Stimulated activated CD8-positive, alpha-beta memory T cell treated with anti-CD3 and anti-CD28 coated beads, Interleukin-15, amount 100 ng/mL, for 24 hours (primary cell): ENCODE measurements at places on chromosomes 16 and 17.

GRCh38 chr17:78609191-78609641 is 32.0 kb upstream of the DNAH17 start:
- no peak for DNase-seq

GRCh38 chr17:17710728-17711541 is 29.7 kb downstream of the RAI1 start:
- DNase-seq: no peak

DNA sequence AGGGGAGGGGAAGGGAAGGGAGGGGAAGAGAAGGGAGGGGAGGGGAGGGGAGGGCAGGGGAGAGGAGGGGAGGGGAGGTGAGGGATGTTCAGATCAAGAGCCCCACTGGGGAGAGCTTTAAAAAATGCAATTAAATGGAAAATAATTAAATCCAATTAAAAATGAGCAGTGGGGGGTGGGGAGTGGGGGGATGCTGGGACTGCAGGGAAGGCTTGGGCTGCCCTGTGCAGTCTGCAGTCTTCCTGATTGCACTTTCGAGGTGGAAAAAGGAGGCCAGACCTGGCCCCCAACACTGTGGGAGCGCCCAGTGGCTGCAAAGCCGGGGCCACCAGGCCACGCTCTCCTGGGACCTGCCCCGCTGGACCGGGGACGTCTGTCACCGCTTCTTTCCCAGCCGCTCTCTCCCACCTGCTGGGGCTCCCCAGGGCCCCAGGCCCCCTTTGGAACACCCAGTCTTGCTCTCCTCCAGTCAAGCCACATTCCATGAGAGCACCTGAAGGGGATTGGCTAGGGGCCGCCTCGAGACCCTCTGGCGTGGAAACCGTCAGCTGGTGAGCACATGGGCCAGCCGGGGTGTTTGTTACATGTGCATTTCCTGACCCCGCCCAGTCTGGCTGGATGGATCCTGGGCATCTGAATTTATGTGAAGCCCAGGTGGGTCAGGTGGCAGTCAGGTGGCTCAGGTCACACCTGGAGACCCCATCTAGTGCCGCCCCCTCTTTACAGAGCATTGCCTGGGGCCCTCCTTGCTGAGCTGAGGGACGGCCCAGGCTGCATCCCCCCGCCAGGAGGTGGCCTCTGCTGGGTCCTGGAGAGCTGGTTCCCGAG is 37.6 kb upstream of the CBFA2T3 start:
- no peak for DNase-seq

GRCh38 chr17:45160447-45161287 is 1.0 kb upstream of the HEXIM2 start:
- DNase-seq: peak; percentile 50

GRCh38 chr17:11996722-11997146 is 541 bp downstream of the ZNF18 start:
- DNase-seq: peak; percentile 21

DNA sequence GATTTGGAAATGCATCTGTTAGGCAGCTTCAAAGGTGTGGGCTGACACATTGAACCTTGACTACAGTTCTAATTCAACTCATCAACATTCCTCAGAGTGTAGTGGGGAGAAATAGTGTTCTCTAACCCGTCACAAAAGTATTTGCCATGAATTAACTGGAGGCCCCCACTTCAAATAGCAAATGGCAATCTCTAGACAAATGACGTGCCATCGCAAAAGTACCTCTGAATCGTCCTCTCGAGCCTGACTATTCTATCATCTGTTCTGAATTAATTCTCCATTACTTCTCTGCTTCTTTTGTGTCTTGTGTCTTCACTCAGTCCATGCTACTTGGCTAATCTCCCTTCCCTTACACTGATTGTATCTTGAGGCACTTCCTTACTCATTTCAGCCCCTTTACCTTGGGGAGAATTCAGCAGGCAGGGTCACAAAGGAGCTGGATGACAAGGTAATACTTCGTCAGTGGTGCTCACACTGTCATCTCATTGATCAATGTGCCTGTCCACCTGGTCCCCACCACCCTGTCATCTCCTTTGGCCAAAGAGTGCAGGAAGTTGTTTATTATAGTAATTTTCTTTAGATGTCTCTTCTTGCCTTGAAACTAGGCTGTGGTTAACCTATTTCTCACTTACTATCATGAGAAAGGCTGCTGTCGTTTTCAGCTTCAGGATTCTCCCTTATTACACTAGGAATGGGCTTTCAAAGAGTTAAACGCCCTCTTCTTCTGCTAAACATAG is 108.4 kb downstream of the SYCE1L start:
- DNase-seq: no peak

DNA sequence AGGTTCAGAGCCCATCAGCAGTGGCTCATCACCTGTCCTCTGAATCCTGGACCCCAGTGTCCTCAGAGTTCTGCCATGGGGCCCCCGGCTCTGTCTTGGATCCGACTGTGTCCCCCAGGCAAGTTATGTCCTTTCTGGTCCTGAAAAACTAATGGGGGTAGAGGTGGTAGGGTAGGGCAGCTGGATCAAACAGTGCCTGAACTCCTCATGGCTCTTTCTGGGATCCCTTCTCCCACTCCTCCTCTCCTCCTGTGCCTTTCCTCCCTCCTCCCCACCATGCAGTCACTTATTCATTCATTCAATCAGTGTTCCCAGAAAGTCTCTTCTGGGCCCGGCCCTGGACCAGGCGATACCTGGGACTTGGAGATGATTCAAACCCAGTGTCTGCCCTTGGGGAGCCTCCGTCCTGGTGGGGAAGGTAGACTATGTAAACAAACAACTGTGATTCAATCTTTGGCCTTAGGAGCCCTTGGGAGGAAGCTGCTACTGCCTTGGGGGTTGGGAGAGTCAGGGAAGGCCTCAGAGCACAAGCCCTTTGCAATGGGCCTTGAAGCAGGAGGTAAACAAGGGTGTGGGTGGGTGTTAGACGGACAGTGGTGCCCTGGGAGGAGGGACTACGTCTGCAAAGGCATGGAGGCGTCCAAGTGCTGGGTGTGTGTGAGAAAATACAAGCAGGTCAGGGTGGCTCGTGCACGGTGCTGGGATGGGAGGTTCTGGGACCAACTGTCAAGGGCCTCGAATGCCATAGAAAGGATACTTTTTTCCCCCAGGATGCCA is 6.4 kb upstream of the FAM83G start:
- DNase-seq: no peak

DNA sequence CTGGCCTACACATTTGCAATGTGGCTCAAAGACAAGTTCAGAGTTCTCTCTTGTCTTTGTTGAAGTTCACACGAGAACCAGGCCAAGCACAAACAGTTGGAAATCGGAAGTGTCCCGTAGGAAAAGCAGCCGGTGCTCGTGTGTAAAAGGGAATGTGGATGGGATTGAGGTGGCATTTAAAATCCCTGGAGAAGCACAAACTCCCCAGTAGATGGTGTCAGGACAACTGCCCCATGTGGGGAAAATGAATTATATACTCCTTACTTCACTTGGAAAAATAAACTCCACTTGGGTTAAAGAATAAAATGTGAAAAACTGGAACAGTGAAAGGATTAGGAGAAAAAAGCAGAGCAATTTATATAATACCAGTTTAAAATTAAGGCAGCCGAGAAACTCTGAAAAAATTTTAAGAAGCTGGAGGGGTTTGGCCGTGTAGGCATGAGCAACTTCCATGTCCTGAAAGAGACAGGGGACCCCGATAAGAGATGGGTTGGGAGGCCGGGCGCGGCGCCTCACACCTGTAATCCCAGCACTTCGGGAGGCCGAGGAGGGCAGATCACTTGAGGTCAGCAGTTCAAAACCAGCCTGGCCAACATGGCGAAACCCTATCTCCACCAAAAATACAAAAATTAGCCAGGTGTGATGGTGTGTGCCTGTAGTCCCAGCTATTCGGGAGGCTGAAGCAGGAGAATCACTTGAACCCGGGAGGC is 28.1 kb downstream of the CBFA2T3 start:
- DNase-seq: no peak

GRCh38 chr16:82389956-82390650 is 220.1 kb upstream of the MPHOSPH6 start:
- DNase-seq: no peak

DNA sequence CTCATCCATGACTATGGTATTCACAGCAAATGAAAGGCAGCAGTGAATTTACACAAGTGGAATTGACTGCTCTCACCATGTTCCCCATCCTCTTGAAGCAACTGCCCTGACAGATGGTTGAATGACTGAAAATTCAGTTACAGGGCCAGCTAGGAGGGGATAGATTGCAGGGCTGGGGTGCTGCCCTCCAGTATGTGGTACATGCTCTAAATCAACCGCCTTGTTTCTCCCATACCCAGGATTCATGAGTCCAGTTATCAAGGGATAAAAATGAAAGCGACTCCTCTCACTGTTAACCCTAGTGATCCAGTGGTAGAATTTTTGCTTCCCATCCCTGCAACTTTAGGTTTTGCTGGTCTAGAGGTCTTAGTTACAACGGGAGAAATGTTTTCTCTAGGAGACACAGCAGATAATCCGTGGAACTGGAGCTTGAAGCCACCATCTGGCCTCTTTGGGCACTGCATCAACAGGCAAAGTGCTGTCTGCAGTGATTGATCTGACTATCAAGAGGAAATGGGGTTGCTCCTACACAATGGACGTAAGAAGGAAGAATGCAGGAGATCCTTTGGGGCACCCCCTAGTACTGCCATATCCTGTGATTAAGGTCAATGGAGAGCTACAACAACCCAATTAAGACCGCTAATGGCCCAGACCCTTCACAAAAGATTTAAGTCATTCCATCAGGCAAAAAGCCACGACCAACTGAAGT is 32.0 kb downstream of the SCPEP1 start:
- DNase-seq: no peak

DNA sequence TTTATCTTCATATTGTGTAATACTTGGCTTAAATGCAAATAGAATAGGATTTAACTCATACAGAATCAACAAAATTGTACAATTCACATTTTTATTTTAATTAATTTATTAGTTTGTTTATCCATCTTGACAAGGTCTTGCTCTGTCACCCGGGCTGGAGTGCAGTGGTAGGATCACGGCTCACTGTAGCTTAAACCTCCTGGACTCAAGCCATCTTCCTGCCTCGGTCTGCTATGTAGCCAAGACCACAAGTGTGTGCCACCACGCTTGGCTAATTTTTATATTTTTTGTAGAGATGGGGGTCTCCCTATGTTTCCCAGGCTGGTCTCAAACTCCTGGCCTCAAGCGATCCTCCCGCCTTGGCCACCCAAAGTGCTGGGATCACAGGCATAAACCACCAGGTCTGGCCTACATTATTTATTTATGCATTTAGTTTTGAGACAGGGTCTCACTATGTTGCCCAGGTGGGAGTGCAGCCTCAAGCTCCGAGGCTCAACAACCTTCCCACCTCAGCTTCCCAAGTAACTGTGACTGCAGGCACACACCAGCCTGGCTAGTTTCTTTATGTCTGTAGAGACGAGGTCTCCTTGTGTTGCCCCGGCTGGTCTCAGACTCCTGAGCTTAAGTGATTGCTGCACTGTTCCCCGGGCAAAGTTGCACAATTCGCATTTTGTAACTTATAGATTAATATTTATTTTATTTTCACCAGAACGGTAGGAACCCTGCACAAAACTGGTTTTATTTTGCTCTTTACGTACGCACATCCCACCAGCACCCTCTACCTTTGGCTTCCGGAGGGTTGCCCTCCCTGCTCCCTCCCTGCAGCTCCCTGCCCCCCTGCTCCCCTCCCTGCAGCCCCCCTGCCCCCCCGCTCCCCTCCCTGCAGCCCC is 4.9 kb downstream of the DPEP1 start:
- no peak for DNase-seq

DNA sequence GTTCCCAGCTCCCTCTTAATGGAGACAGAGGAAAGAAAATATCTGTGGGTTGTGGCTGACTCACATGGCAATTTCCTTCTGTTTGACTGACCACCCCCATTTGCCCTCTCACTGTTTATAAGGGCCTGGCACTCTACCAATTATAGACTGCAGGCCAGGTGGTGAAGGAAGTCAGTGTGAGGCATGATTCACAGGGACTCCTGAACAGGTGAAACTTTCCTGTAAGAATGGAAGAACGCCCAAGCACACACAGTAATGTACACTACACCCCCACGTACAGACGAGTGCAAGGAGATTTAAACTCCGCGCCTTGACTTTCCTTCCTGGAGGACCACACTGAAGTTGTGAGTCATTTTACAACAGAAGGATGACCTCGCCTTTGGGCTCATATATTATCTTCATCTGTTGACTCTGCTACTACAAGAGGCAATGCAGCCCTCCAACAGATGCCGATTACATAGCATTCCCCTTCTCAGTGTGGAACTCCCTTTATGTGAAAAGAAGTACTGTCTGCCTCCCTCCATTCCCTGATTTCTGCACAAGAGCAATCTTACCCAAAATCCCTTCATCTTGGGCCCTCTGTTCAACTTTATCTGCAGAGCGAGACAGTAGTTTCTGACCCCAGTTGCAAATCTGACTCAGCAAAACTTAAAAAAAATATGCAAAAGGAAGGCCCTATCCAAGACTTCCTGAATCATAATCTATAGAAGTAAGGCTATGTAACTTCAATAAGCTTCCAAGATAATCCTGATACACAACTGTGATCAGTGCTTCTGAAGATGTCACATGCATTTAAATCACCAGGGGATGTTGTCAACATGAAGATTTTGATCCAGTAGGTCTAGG is 163.6 kb downstream of the SHISA6 start:
- DNase-seq: no peak

GRCh38 chr17:72063262-72063661 is 57.6 kb upstream of the SOX9 start:
- DNase-seq: no peak

DNA sequence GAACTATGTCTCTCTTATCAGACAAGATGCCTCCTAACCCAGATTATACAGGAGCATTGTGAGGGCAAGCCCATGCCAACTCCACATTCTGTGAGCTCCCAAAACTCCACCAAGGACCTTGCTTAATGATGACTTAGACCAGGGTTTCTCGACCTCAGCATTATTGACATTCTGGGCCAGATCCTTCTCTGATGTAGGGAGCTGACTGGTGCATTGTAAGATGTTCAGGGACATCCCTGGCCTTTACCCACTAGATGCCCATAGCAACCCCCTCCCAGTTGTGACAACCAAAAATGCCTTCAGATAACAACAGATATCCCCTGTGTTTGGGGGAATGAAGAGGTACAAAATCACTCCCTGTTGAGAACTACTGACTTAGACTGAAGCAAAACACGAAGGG is 43.6 kb downstream of the HOXB1 start:
- DNase-seq: no peak
